ENCODE measurements at places on chromosomes 13 and 19.

GRCh38 chr19:44720945-44721344 is 22.0 kb downstream of the CEACAM16 start:
- no peak for DNase-seq

- DNase-seq, result no peak
Observed at GRCh38 chr19:12949363-12950283, 4.0 kb downstream of the RAD23A start.

DNA sequence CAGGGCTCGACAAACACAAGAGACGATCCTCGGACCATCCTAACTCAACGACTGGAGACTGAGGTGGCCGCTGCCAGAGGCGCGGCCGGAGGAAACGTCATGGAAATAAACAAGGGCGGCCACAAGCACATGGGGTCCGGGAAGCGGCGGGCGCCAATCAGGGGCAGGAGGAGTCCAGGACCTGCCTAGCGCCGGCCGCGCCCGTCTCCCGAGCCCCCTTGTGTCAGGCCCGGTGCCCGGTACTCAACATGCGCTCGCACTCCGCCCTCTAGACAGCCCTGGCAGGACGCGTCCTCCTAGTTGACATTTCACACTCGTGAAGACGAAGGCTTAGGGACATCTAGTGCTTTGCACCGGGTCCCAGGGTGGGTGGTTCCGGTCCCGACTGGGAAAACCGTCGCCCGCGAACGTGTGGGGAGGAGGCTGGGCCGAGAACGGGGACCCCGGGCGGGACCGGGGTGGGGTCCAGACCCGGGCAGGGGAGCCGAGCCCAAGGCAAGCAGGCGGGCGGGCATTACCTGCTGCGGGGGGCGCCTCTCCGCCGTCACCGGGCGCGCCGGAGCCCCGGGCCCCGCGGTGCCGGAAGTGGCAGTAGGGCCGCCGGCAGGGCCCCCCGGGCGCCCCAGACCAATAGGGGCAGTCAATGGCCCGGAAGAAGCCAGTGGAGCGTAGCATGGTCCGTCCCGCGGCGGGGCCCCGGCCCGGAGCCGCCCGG is 442 bp downstream of the REXO1 start:
- DNase-seq, result peak; percentile 72

DNA sequence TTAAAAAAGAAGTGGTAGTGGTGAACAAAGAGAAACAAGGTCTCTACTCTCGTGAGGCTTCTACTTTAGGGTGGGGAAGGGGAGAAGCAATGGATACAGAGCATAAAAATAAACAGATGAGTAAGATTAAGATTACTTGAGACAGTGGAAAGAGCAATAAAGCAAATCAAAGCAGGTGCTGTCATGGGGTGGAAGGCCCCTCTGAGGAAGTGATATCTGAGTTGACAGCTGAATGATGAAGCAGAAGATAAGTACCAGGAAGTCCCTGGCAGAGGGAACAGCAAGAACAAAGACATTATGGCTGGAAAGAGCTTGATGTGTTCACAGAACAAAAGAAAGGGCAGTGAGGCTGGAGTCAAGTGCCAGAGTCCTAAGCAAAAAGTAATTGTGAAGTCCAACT is 221.8 kb downstream of the ENOX1 start:
- DNase-seq, result no peak

Measured in Karpas-422 (cell line).